ENCODE measurements at places on chromosomes 4 and X. TPM values are rescaled to one million over a fixed set of nuclear protein-coding genes. Genes with fewer than 3 reads are reported as not detected.
A peak's percentile ranks its signal among the peaks of the same experiment; 100 is the strongest.

GRCh38 chr4:112069110-112069509 is 76.1 kb upstream of the FAM241A start:
- H3K4me3 ChIP-seq: no peak overlapping the region
- no peaks in the 10 kb centered on the region for H3K36me3 ChIP-seq
- H3K27me3 ChIP-seq: no peaks in the 10 kb centered on the region
- H3K4me1 ChIP-seq: no peaks in the 10 kb centered on the region

GRCh38 chr4:114911111-114911510 is 202.3 kb downstream of the NDST4 start:
- no peaks in the 10 kb centered on the region for H3K4me1 ChIP-seq
- no peaks in the 10 kb centered on the region for H3K27me3 ChIP-seq
- H3K4me3 ChIP-seq: no peak overlapping the region
- no peaks in the 10 kb centered on the region for H3K36me3 ChIP-seq

DNA sequence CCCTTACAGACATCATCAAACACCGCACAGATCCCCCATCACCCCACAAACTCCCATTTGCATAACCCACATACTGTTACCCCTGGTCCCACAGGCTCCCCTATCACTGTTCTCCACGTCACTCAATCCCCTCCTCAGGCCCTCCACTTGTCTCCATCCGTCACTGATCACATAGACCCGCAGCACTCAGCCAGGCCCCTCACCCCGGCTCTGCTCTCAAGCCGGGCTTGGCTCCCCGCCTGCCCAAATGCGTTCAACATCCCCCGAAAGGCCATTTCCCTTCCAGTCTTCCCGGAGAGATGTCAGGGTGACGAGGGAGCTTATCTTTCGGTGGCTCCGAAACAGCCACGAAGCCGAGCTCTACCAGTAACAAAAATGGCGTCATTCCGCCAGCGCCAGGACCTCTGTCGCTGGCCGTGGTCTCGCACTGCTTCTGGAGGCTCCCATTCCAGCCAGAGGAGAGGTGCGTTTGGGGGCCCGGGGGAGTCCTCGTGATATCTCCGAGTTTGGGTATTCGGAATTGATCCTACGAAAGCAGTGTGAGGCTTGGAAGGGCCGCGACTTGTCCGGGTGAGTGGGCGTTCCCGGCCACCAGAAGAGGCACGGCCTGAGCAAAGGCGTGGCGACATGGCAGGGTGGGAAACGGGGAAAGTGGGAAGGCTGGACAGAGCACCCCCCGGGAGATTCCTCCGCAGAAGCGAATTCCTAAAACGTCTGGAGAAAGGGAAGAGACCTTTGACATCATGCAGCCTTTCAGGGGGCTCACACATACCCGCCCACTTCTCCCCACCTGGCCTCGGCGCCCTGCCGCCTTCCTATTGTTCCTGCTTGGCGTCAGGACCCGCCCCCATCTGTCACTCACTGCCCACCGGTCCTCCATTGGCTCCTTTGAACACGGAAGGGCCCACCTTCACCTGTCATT is at the start of gene ZNF630:
ZNF630 (minus strand) TSS at position 577 of the 922 bp plus-strand sequence. CDS start 4,754 bp downstream, outside the sequence.
- DNase-seq: peak; percentile 73
- no peaks in the 10 kb centered on the region for H3K4me1 ChIP-seq
- peak within 1 kb of the TSS; percentile 54 for H3K4me3 ChIP-seq
- peak within 1 kb of the TSS; percentile 95 for H3K27ac ChIP-seq
- H3K36me3 ChIP-seq: no peaks in the 10 kb centered on the region
- H3K27me3 ChIP-seq: no peaks in the 10 kb centered on the region

- no peaks in the 10 kb centered on the region for H3K27me3 ChIP-seq
- H3K36me3 ChIP-seq: no peaks in the 10 kb centered on the region
- no peak for DNase-seq
- H3K4me3 ChIP-seq: no peak overlapping the region
- peaks cover 7% of the 10 kb centered on the region for H3K4me1 ChIP-seq
Measured at GRCh38 chr4:152586668-152587067, 50.8 kb upstream of the FBXW7 start.

DNA sequence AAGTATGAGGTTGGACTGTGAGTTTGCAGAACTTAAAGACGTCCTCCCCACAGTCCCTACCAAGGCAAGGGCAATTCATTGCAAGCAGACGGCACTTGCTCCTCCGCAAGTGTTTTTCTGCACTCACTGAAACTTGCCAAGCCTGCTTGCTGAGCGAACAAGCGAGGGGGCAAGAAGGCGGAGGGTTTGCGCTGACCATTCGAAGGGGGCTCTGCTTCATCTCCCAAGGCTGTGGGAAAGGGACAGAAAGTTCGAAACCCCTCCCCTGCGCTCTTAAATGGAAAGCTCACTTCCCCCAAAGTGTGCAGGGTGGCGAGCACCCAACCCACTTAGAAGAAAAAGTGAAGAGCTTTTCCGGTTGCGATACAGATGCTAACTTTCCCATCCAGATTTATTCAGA is 1.4 kb downstream of the MID1 start:
- DNase-seq: peak; percentile 27
- H3K4me1 ChIP-seq: no peaks in the 10 kb centered on the region
- no peaks in the 10 kb centered on the region for H3K36me3 ChIP-seq
- H3K27me3 ChIP-seq: no peaks in the 10 kb centered on the region
- peak overlapping the region; percentile 46 for H3K4me3 ChIP-seq

DNA sequence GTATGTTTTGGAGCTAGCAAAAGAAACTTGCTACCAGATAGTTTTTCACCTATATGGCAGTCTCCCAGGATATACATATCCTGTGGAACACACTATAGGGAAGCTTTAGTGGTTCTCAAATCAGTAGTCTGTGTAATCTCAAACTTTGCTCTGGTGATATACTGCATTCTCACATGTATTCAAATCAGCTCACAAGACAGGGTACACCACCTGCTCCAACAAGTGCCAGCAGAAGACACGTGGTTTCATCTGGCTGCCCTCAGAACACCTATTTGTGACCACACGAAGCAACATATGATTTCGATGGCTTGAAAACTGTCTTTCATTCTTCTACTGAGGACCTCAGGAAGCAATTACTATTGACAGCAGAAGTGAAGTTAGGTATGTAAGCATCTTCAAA is 37.7 kb downstream of the BCLAF3 start:
- no peak overlapping the region for H3K27ac ChIP-seq
- H3K4me1 ChIP-seq: peaks cover 6% of the 10 kb centered on the region
- H3K36me3 ChIP-seq: no peaks in the 10 kb centered on the region
- H3K4me3 ChIP-seq: no peak overlapping the region

The RPL36A gene
- total RNA-seq: 4,744 TPM

DNA sequence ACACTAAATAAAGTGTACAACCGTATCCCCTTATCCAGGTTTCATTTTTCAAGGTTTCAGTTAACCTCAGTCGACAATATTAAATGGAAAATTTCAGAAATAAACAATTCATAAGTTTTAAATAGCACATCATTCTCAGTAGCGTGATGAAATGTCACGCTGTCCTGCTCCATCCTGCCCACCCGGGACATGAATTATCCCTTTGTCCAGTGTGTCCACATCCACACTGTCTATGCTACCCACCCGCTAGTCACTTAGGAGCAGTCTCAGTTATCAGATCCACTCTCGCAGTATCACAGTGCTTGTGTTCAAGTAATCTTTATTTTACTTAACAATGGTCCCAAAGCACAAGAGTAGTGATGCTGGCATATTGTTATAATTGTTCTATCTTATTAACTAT is 54.7 kb downstream of the FRYL start:
- no peaks in the 10 kb centered on the region for H3K4me1 ChIP-seq
- no peak overlapping the region for H3K4me3 ChIP-seq
- H3K27ac ChIP-seq: no peak overlapping the region
- no peaks in the 10 kb centered on the region for H3K36me3 ChIP-seq

The SERPINA7 gene
- not detected for total RNA-seq

- H3K27me3 ChIP-seq: no peaks in the 10 kb centered on the region
- DNase-seq: no peak
- no peaks in the 10 kb centered on the region for H3K36me3 ChIP-seq
Measured at GRCh38 chrX:72207366-72207765, 25.8 kb downstream of the PIN4 start.

The NR3C2 gene
- 0.56 TPM for total RNA-seq

DNA sequence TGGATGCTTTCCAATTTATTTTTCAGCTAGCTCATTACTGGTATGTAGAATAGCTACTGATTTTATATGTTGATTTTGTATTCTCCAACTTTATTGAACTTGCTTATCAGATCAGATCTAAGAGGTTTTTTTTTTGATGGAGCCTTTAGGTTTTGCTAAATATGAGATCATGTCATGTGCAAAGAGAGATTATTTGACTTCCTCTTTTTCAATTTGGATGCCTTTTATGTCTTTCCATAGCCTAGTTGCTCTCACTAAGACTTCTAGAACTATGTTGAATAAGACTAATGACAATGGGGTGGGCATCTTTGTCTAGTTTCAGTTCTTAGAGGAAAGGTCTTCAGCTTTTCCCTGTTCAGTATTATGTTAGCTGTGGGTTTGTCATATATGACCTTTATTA is 11.7 kb downstream of the MAGEE1 start:
- no peaks in the 10 kb centered on the region for H3K36me3 ChIP-seq
- no peak for DNase-seq
- H3K27ac ChIP-seq: no peak overlapping the region
- H3K4me1 ChIP-seq: no peaks in the 10 kb centered on the region
- H3K4me3 ChIP-seq: no peak overlapping the region

GRCh38 chr4:98996056-98996764 is 689 bp downstream of the METAP1 start:
- peak overlapping the region; percentile 80 for H3K27ac ChIP-seq
- peak; percentile 49 for DNase-seq
- H3K4me3 ChIP-seq: peak overlapping the region; percentile 94
- no peaks in the 10 kb centered on the region for H3K27me3 ChIP-seq
- H3K36me3 ChIP-seq: no peaks in the 10 kb centered on the region

The NHSL2 gene
- total RNA-seq: 5.9 TPM

The PIGA gene
- 12.3 TPM for total RNA-seq

The LPAR4 gene
- 0.77 TPM for total RNA-seq

The SH3RF1 gene
- total RNA-seq: 4.3 TPM

The EOLA2 gene
- total RNA-seq: 26.2 TPM

The SCML2 gene
- 6.1 TPM for total RNA-seq

The IL2 gene
- total RNA-seq: not detected

GRCh38 chrX:9466736-9467135 is 1.9 kb downstream of the TBL1X start:
- no peaks in the 10 kb centered on the region for H3K27me3 ChIP-seq
- no peak for DNase-seq
- H3K4me1 ChIP-seq: peaks cover 28% of the 10 kb centered on the region
- H3K4me3 ChIP-seq: peak overlapping the region; percentile 99
- H3K36me3 ChIP-seq: no peaks in the 10 kb centered on the region

The RTL3 gene
- not detected for total RNA-seq

The CACNA1F gene
- total RNA-seq: 1.0 TPM

- no peak for DNase-seq
- H3K36me3 ChIP-seq: no peaks in the 10 kb centered on the region
Measured at GRCh38 chr4:11687727-11688126, 259.0 kb upstream of the HS3ST1 start.

The ANOS1 gene
- 22.5 TPM for total RNA-seq
